Stimulated activated CD4-positive, alpha-beta T cell treated with anti-CD3 and anti-CD28 coated beads, Interleukin-1b, Interleukin-23, amount 100 ng/mL, for 1 hour (primary cell): ENCODE measurements at places on chromosomes 2 and 18.

- DNase-seq: no peak
These were observed 30.3 kb downstream of the TFCP2L1 start for GRCh38 chr2:121254748-121255147.

DNA sequence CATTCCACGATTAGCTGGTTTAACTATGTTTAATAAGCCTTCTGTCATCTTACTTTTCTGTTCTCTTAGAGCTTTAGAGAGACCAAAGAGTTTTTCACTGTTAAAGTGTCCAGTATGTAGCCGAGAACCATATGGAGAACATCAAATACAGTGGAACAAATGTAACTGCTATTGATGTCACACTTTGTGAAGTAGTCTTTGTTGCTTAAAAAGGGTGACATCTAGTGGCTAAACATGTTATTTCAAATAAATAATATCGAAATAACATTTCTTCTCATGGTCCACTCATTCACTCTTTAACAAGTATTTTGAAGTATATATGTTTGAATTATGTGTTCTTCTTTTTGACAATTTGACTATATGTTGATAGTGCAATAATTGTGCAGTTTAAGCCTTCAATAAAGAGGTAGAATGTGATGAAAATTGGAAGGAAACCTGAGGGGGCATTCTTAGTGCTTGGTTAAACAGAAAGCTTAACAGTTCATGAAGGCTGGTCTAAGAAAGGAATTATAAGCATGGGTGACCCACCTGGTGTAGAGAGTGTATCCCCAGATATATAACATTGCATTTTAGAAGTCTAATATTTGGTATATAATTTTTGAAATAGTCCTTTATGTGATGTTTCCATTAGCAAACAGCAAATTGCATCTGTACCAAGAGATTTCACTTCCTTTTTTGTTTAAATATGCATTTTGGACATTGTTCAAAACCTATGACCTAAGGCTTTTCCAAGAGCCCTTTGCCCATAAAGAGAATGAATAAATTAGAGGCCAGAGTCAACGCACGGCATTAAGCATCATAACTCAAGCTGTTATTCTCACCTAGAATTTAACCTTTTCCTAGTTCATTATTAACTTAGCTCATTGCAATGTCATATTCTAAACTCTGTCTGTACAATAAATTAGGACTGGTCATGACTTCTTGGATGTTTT is 112.1 kb downstream of the KYNU start:
- DNase-seq: no peak

- DNase-seq: no peak
These were observed 191.7 kb downstream of the CD226 start for GRCh38 chr18:69755856-69756496.

- no peak for DNase-seq
These were observed 316.1 kb downstream of the LNPK start for GRCh38 chr2:175686002-175686401.
